Fibroblast of upper back skin (primary cell): ENCODE measurements at places on chromosomes 11 and 22.

DNA sequence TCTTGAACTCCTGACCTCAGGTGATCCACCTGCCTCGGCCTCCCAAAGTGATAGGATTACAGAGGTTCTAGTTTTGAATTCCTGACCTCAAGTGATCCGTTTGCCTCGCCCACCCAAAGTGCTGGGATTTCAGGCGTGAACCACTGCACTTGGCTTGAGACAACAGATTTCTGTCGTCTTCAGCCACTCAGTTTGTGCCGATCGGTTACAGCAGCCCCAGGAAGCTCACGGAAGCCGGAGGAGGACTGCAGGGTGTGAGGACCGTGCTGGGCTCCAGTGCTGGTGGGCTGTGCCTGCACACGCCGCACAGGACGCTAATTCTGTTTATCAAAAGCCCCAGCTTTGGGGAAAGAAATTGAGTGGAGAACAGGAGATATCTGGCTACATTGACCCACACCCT lies 82.0 kb downstream of the CELSR1 start:
- no peak for DNase-seq

DNA sequence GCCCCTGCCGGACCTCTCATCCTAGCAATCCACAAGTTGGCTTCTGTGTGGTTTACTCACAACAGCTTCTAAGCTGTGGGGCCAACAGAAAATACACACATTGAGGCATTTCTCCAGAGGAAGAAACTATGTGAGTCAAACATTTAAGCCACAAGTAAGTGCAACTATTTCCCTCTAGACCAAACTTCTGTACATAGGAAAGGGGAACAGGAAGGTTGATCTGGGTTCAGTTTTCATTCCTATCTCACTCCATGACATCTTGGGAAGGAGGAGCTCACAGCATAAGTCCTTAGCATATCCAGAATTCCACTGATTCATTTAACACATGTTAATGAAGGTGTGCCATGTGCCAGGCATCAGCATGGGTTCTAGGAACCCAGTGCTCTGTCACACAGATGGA lies 72.8 kb upstream of the PICALM start:
- DNase-seq, result peak; percentile 30

DNA sequence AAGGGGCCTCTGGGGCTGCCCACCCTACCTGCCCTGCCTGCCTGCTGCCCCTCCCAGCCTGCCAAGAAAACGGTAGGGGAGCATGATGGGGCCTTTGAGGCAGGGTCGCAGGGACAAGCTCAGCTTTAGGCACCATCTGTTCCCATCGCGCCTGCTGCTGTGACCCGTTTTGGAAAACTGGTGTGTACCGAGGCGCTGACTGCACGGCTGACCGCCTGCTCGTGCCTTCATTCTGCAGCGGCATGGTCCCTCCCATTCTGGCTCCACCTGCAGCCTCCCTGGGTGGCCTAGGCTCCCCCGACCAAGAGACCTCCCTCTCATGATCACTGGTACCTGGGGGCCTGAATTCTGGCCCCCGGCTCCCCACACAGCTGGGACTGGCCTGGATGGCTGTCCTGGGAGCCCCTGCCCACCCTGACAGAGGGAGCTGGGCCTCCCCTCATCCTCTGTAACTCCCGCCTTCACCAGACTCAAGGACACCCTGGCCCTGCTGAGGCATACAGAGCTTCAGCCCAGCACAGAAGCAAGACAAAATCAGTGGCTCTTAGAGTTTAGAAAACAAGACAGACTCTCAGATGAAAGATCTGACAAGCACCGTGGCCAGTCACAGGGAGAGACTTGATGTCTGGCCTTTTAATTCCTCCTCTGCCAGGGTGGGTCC lies 6.5 kb upstream of the MYRF start:
- no peak for DNase-seq

DNA sequence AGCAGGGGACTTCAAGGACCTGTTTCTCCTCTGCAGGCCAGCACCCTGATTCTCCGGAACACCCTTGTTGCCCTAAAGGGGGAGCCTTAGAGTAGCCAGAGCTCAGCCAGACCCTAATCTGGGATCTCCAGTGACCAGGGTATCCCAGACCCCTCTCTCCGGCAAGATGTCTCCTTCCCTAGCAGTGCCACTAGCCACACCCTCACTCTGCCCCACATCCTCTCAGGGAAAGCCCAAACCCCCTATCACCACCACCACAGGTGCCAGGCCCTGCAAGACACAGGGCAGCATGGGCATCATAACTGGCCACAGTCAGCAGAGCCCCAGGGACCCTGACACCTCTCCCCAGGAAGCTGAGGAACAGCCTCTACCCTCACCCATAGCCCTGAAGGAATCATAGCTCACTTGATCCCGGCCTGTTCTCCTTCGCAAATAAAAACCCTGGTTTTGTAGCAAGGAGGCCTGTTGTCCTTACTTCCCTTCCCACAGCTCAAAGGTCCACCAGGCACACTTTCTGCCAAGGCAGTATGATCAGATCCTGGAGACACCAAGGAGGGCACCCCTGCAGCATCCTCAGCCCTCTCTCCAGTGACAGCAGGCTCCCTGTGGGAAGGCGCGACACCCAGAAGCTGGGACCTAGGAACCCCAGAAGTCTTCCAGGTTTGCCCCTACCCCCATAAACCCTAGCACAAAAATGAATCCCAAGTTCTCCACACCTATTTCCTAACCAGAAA lies 4.6 kb downstream of the CFL1 start:
- no peak for DNase-seq

- DNase-seq, result no peak
Observed at GRCh38 chr22:35124691-35125219, 58.8 kb downstream of the ISX start.

DNA sequence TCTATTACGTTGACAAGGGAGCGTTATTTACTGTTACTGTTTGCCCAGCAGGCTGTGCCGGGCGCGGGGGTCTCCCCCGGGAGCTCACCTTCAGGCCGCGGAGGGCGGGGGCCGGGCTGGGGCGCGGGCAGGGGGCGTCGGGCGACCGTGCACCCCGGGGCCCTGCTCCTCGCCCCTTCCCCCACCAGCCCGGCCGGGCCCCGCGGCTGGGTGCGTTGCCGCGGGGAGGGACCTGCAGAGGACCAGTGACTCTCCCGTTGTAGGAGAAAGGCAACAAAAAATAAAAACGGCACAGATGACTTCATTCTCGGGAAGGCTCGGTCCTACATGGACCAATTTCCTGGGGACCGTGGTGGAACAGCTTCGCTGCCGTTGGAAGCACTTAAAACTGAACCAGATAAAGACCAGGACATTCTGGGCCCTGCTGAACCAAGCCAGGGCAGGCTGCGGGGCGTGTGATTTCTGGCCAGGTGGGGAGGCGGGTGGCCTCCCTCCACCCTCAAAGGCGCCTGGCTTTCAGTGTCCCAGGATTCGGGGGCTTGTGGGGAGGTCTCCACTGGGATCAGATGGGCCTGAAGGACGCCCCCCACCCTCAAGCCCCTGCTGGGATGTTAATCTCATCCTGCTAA lies 57.4 kb downstream of the IGLL1 start:
- DNase-seq, result no peak
